Lung (tissue), 17 donors: ENCODE measurements at places on chromosomes 6 and 20. TPM values are rescaled to one million over a fixed set of nuclear protein-coding genes. Genes with fewer than 3 reads are reported as not detected.

DNA sequence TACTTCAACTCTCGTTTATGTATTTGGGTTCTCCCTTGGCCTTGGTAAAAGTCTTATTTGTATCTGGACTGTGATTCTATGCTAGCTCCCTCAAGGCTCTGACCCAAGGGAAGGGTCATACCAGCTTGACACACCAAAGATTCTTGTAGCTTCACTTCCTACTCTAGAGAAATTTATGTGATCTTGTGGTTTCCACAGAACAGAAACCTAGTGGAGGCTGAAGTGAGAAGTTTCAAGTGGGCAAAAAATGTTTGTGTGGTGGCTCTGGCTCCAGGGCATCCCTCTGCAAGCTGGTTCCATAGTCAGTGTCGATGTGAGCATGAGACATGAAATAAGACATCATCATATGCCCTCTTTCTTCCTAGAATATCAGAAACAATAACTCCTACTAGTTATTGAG, 48.1 kb upstream of the TNFRSF21 start:
- no peaks in the 10 kb centered on the region for H3K36me3 ChIP-seq
- DNase-seq: no peak
- no peak overlapping the region for H3K27ac ChIP-seq
- no peak overlapping the region for H3K4me3 ChIP-seq

DNA sequence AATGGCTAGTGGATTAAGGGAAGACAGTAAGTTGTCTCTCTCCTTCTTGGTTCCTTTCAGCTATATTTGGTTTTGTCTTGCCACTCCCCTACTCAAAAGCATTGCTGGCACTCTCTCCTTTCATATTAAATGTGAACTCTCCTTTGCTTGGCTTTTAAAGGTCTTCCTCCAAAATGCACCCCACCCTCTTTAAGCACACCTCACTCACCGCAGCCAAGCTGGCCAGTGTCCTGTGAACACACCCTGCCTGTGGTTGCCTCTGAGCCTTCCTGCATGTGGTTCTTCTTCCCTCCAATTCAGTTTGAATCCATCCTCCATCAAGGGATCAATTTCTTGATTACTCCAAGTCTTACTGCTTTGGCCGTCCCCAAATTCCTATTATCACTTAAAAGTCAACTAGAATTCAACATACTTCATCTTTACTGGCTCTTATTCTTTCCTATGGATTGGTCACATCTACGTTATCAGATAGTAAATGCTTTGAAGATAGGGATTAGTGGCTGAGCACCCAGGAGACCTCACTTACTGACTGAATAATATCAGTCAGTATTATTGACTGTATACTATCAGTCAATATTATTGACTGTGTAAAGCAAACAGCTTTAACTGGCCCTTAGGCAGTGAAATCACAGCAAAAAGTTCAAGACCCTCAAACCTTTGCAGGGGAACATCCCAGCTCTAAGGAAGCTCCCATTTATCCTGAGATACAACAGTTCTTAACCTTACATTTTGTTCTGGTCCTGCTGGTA, 41.6 kb upstream of the SPDEF start:
- H3K27ac ChIP-seq: no peak overlapping the region
- H3K27me3 ChIP-seq: no peaks in the 10 kb centered on the region
- no peaks in the 10 kb centered on the region for H3K36me3 ChIP-seq
- peaks cover 4% of the 10 kb centered on the region for H3K4me1 ChIP-seq
- no peak overlapping the region for H3K4me3 ChIP-seq
- no peak for DNase-seq

GRCh38 chr20:20327746-20328145, 40.2 kb upstream of the INSM1 start:
- H3K4me3 ChIP-seq: no peak overlapping the region
- H3K27ac ChIP-seq: no peak overlapping the region
- no peak for DNase-seq
- H3K27me3 ChIP-seq: peaks cover 2% of the 10 kb centered on the region

WFDC12 gene
- total RNA-seq: 2.1 TPM
